SJCRH30 (cell line): ENCODE measurements at places on chromosomes 2 and 18. TPM values are rescaled to one million over a fixed set of nuclear protein-coding genes. Genes with fewer than 3 reads are reported as not detected.

Gene TM4SF20
- total RNA-seq: not detected in 2 replicates

Gene IL1F10
- total RNA-seq: not detected in 2 replicates

Gene MFSD6
- total RNA-seq: 14.4 TPM in 2 replicates

Gene DAPL1
- total RNA-seq: not detected in 2 replicates

- DNase-seq: no peak
Observed at GRCh38 chr18:79887181-79888000, 64.1 kb downstream of the SLC66A2 start.

GRCh38 chr2:16019060-16019480 is 78.7 kb downstream of the MYCN start:
- DNase-seq: peak; percentile 89

- DNase-seq: peak; percentile 24
Observed at GRCh38 chr2:67613227-67613626, 216.1 kb downstream of the ETAA1 start.

DNA sequence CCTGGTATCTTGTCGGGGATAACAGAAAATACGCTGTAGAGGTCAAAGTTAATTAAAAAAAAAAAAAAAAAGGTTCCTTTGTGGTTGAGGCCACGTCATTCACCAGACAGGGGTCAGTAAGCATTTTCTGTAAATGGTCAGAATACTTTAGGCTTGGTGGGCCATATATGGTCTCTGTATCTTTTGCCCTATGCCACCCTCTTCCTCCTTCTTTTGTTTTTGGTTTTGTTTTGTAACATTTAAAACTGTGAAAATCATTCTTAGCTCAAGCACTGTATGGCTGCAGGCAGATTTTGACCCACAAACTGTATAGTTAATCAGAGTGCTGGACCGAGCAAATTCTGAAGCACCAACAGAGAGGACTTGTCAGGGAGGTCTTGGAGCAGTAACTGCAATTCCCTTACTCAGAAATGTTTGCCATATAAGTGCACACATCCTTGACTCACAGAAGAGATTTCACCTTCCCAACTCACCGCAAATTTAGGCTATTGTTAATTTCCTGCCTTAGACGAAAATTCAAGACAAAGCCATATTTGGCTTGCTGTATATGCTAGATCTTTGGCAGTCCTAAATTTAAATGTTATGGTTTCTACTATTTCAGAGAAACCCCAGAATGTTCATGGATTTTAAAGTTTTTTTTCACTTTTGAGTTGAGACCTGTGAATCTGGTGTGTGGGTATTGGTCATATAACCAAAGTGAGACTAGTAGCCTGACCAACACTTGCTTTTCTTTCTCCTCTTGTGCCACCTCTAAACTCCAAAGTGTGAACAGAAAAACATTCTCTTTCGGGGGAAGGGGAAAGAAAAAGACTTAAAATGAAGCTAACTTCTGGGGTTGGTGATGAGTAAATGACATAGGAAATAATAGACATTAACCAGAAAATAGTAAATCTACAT is 65.4 kb downstream of the DOCK10 start:
- no peak for DNase-seq

- no peak for DNase-seq
Observed at GRCh38 chr2:124993809-124994208, 968.7 kb downstream of the CNTNAP5 start.

GRCh38 chr2:238643400-238643907 is 204.4 kb upstream of the TWIST2 start:
- no peak for DNase-seq

- DNase-seq: peak; percentile 44
Observed at GRCh38 chr2:160209516-160209856, 9.4 kb upstream of the ITGB6 start.

DNA sequence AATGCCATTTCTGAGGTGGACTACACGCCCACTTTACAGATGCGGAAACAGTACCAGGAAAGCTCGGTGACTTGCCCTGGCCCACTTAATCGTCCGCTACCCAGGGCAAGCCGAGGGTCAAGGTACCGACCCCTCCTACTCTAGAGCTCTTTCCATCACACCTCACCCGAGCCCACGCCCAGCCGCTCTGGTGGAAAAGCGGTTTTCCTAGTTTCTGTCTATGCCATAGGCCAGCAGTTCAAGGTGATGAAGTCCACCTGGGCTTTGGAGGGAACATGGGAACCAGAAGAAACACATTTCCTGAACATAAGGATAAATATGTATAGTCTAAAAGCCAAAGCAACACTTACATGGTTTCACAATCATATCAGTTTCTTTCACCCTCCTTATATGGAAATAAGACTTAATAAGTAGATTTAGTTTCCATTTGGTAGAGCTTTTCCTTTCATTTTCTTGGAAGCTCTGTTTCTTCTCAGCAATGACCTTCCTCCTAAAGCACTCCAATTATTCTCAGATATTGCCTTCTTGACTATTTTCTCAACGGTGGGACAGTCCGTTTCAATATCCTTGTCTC is 567 bp downstream of the VWA3B start:
- DNase-seq: no peak

DNA sequence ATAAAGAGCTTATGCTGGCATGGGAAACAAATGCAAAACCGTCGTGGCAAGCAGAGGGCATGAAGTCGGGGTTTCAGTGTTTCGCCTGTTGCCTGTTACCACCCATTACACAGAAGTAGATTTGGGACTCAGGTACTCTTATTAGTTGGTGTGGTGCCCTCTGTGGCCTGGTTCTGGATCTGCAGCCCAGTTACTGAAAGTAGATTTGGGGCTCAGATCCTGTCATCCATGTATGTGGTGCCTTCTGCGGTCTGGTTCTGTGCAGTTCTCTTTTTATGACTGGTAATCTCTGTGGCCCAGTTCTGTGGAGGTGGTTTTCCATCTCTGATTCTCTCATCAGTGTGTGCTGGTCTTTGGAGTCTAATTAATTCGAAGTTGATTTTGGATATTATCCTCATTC is 45.2 kb downstream of the ADNP2 start:
- DNase-seq: no peak

DNA sequence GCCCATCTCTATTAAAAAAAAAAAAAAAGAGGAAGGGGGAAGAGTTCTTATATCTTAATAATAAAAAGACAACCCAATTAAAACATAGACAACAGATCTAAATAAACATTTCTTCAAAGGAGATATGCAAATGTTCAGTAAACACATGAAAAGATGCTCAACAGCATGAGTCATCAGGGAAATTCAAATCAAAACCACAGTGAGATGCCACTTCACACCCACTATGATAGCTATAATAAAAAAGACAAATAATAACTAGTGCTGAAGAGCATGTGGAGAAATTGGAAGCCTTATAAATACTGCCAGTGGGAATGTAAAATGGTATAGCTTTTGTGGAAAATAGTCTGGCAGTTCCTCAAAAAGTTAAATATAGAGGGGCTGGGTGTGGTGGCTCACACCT is 61.5 kb upstream of the CYP20A1 start:
- no peak for DNase-seq

- DNase-seq: no peak
Observed at GRCh38 chr2:180840641-180841040, 139.8 kb upstream of the UBE2E3 start.
